ENCODE measurements at places on chromosomes 3 and 15.

DNA sequence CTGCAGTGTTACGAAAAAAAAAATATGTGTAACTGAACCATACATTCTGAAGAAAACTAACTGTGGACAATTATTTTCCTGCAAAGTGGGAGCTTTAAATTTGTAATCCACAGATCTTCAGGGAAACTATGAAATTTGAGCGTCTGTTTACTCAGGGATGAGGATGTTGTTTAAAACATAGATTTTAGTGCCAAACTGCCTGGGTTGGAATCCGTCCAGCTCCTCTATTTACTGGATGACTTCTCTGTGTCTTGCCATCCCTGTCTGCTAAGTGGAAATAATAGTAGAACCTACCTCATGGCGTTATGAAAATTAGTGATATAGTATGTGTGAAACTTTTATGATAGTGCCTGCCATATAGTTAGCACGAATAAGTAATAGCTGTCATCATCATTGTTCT, 666.5 kb downstream of the SQOR start:
- DNase-seq: peak; percentile 15

GRCh38 chr3:67898916-67899315, 244.5 kb upstream of the SUCLG2 start:
- DNase-seq: no peak

DNA sequence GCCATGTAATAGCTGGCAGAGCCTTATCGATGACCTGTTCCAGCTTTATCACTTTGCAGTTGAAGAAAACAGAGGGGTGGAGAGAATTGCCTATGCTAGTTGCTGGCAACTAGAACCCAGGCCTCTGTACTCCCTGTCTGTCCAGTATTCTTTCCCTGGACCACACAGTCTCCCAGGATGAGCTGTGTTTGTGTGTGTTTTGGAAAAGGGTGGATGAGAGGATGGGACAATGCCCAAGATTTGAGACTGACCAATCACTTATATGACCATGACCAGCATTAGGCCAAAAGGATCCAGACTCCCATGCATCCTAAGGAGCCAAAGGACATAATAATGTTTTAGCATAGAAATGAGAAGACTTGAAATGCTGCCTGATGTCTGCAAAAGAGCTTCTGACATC, 102.6 kb downstream of the CD200R1L start:
- no peak for DNase-seq

DNA sequence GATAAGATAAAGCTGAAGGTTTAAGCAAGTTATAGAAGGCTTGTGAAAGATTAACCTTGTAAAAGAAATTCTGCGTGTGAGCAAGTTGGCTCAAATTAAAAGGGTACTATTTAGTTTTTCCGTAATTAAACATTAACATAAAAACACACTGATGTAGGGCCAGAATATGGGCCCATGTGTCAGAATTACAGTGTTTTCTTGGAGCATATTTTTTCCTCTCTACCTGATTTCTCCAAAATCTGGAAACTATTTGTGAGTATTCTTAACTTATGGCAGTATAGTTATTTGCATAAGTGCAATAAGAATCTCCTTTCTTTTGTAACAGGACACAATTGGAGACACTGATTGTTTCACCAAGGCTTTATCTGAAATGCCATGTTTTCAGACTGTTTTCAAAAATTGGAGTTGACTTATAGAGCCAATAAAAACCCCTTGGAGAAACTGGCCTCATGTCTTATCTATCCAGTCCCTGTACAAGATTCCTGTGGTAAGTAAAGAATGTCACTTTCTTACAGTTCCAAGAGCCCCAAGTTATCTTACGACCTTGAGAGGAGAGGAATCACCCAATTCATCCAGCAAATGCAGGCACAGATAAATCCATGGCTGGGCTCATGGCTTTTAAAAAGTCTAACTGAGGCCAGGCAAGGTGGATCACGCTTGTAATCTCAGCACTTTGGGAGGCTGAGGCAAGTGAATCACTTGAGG, 47.8 kb upstream of the P2RY1 start:
- DNase-seq: no peak

- no peak for DNase-seq
Observed at GRCh38 chr3:88057630-88058305, 1.0 kb downstream of the CGGBP1 start.

DNA sequence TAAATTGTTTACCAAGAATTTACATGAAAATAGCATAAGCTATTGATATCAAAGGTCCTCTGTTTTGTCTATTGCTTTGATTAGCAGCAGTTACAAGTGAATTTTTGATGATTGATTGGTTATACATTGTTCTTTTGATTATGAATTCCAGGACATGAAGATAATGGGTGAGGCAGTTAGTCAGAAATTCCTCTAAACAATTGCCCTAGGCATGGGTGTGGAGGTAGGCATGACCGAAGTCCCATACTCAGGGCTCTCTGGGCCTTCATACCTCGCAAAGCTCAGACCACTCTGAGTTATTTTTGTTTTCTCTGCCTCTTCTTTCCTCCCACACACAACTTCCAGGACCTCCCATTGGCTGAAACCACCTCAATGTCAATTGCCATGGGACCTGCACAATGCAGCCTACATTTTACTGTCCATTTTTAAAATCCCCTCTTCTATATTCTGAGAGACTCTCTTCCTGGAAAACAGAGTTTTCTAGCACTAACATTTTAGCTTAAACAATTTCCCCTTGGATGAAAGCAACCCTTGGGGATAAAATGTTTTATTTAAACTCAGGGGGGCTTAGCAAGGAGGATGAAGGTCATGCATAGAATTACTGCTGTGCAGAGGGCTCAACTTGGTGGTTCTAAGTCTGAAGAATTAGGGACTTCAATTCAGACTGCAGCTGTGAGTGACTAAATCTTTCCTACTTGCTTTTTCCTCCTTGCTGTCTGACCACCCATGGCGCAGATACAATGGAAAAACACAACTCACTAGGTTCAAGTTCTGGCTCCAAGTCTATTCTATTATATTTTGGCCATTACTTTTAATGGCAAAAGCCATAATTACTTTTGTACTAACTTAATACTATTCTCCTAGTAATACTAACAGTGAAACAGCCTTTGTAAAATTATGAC, 594.8 kb downstream of the NTRK3 start:
- DNase-seq: no peak

- no peak for DNase-seq
Observed at GRCh38 chr15:83430441-83430840, 16.7 kb upstream of the SH3GL3 start.

DNA sequence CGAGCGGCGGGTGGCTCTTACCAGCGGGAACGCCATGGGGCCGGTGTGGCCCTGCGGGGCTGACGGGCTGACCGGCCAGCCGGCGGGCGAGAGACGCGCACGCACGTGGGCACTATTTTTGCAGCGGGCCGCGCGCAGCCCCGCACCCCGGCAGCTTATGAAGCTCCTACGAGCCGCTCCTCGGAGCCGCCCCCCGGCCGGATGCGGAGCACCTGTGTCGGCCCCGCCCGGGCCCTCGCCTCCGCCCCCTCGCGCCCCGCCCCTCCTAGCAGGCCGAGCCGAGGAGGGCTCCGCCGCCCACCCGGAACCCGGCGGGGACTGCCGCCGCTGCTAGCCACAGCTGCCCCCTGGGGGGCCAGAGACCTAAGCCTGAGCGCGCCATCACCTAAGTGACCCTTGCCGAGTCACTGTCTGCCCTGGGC, 683 bp upstream of the CPEB1 start:
- DNase-seq: no peak

DNA sequence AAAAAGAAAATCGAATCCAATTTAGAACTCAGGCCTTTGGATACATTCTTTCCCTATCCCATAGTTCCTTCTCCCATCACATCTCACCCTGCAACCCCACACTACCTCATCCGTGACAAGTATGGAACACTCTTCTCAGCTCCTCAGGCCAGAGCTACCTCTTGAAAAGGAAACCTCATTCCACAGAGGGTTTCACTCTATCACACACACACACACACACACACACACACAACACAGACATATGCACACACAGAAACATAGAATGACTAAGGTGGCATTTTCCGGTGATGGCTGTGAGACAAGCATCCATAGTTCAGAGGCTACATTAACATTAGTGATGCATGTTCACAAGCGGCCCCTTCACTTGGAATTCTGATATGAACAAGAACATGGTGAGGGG, 122.0 kb upstream of the HES1 start:
- DNase-seq: no peak

- DNase-seq: no peak
Observed at GRCh38 chr3:190615607-190616006, 101.7 kb downstream of the IL1RAP start.

- DNase-seq: no peak
Observed at GRCh38 chr15:27655056-27655455, 444.1 kb downstream of the OCA2 start.

- peak; percentile 25 for DNase-seq
Observed at GRCh38 chr3:154758109-154758868, 321.8 kb upstream of the MME start.

- no peak for DNase-seq
Observed at GRCh38 chr15:80798911-80799310, 19.7 kb downstream of the CEMIP start.

- DNase-seq: no peak
Observed at GRCh38 chr3:97930018-97930417, 42.2 kb downstream of the RIOX2 start.

DNA sequence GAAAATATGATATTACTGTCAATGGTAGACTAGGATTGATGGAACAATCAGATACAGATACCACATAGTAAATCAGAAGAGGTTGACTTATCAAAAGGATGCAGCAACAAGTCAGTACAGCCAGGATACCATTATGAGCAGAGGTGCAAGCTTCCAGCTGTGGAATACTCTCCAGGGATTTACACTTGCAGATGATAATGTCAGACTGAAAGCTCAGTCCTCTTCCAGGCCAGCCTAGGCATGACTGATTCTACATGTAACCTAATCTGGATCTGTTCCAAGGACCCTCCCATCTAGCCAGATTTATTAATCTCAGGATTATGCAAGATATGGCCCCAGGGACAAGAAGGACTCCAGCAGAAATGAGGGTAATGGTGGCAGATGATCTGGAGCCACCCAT, 8.2 kb downstream of the FILIP1L start:
- peak; percentile 26 for DNase-seq

DNA sequence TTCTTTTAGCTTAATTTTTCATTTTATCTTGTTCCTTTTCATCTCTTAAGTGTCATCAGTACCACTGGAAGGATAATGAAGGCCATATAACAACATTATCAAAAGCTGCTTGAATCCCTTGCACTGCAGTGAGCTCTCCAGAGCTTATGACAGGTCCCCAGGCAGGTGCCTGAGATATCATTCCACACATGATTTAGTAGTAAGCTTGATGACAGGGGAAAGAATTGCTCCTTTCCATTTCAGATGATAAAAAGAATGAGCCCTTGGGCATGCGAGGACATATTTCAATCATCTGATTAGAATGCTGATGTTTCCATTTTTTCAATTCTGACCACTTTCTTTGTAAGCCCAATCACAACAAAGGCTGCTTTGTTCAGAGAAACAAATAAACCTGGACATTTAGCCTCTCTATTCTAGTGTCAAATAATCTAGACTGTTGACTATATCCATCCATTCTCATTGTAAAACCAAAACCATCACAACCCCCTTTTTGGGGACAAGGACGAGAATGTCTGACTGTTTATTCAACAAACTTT, 567.8 kb downstream of the IGSF11 start:
- no peak for DNase-seq

- DNase-seq: no peak
Observed at GRCh38 chr15:80490431-80490990, 86.3 kb downstream of the ARNT2 start.
